ENCODE measurements at places on chromosomes 2 and 18.

- no peak for DNase-seq
These were observed 886.7 kb upstream of the CHAC2 start for GRCh38 chr2:52880872-52881271.

GRCh38 chr2:221323513-221323912 lies 248.6 kb downstream of the EPHA4 start:
- no peak for DNase-seq

- no peak for DNase-seq
These were observed 127.4 kb upstream of the SLC8A1 start for GRCh38 chr2:40579247-40579646.

- no peak for DNase-seq
These were observed 620.3 kb upstream of the POU3F3 start for GRCh38 chr2:104233591-104233990.

GRCh38 chr2:67476809-67477790 lies 80.0 kb downstream of the ETAA1 start:
- no peak for DNase-seq

DNA sequence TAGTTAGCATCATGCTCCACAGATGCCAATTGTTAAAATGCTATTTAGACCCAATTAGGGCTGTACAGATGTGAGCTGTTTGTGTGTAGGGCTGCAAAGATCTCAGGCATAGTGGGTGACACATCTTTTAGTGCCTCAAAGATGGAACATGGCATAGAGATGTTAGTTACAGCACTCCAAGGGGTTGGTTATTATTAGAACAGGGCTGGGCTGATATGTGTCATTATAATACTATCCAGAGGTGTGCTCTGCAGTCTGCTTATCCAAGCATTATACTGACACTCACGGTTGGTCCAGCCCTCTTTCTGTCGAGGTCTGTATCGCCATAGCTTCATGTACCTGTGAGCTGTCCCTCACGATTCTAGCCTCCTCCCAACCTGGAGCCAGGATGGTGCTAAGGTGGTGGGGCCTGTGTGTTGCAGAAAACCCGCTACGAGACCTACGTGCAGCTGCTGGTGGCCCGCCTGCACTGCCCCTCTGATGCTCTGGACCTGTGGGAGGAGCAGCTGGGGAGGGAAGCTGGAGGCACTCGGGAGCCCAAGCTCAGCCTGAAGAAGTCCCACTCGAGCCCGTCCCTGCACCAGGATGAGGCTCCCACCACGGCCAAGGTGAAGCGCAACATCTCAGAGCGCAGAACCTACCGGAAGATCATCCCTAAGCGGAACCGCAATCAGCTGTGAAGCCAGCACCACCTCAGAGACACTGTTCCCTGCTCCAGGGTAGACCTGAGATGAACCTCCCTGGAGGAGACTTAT lies 27.1 kb downstream of the PSD4 start:
- DNase-seq = no peak

DNA sequence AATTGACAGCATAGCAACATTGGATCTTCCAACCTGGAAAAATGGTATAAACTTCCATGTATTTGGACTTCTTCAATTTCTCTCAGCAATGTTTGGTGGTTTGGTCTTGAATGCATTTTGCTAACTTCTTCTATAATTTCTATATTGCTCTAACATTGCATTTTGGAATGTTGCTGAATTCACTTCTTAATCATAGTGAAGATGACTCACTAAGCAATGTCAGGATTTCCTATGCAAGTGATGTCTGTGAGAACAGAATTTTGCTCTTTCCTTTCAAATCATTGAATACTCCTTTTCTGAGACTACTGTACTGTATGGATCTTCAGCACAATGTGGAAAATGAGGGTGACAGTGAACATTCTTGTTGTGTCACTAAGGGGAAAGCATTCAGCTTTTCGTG lies 28.9 kb upstream of the CDH19 start:
- no peak for DNase-seq

DNA sequence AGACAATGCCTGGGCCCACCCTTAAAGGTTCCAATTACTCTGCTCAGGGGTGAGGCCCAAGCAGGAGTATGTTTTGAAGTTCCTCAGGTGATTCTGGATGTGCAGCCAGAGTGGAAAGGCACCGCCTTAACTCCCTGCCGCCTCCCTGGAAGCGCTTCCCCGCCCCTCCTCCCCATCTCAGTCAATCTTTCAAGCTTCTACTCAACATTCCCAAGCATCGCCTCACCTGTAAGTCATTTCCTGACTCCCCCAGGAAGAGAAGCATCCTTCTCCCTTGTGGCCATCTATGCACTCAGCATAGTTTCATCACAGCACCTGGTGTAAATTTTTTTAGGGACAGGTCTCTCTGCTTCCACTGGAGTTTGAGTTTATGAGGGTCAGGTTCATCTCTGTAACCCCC lies 67.5 kb downstream of the MYL12B start:
- no peak for DNase-seq

GRCh38 chr2:160372585-160372984 lies 121.0 kb downstream of the RBMS1 start:
- no peak for DNase-seq

- no peak for DNase-seq
These were observed 88.9 kb upstream of the CYP26B1 start for GRCh38 chr2:72236445-72237067.

DNA sequence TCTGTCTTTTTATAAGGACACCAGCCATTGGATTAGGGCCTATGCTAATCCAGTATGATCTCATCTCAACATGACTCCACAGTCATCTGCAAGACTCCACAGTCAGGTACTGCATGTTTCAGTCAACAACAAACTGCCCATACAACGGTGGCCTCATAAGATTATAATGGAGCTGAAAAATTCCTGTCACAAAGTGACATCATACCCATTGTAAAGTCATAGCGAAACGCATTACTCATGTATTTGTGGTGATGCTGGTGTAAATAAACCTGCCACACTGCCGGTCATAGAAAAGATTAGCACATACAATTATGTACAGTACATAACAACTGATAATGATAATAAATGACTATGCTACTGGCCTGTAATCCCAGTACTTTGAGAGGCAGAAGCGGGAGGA lies 102.2 kb downstream of the TEX51 start:
- no peak for DNase-seq

DNA sequence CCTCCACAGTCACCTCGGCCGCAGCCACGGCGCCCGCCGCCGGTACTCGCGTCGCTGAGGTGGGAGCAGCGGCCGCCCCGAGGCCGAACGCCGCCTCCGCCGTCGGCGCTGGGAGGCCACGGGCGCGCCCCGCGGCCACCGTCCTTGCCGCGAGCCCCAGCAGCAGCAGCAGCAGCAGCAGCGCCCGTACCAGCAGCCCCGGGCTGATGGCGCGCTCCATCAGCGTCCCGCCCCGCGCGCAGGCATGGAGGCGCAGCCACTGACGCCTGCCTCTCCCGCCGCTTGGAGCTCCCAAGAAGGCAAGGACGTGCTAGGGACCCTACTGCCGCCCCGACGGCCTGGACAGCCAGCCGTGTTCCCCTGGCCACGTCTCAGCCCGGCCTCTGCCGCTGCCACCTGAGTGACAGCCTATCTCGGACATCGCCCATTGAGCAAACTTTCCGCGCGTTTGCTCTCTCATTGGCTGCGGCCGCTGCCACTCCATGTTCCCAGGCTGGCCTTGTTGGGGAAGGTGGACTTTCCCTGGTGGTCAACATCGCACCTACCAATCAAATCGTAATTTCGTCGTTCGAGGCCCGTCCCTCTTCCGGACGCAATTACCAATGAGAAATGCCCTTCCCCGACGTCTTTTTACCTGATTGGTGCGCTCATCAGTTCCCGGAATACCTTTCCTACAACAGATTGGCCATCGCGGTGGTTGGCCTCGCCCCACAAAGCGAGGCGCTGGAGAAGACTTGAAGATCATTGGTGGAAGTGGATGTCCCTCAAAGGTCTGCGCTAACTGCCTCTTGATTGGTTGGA lies at the start of gene EIF2AK3:
EIF2AK3 (minus strand) TSS at position 410 of the 801 bp plus-strand sequence; CDS start at position 220, 190 bp downstream.
- DNase-seq = peak; percentile 97
